ENCODE measurements at places on chromosomes 3 and 15. TPM values are rescaled to one million over a fixed set of nuclear protein-coding genes. Genes with fewer than 3 reads are reported as not detected.
A peak's percentile ranks its signal among the peaks of the same experiment; 100 is the strongest.

GOLGA8H gene
- 0.70 TPM for total RNA-seq

IL17RB gene
- 8.3 TPM for total RNA-seq

LCTL gene
- 1.8 TPM for total RNA-seq

DLL4 gene
- 0.35 TPM for total RNA-seq

GOLGA8G gene
- total RNA-seq = not detected

PRKAR2A gene
- 38.7 TPM for total RNA-seq

DNA sequence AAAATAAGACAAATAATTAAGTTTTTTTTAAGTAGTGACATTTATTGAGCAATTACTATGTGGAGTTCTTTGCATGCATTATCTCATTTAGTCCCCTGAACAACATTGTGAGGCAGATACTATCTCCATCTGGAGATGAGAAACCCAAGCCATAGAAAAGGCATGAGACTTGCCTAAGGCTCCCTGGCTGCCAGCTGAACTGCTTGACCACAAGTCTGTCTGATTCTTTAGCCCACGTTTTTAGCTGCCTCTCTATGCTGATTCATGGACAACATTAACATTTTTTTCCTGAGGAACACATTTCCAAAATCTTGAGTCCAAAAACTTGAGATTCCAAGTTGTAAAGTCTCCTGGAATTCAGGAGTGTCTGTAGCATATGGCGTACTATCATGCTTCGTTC is 263.6 kb upstream of the GOLGA6L4 start:
- no peaks in the 10 kb centered on the region for H3K4me1 ChIP-seq
- H3K4me3 ChIP-seq = no peak overlapping the region
- no peak for DNase-seq
- H3K27me3 ChIP-seq = no peaks in the 10 kb centered on the region

GRCh38 chr3:76122007-76122406 is 336.7 kb upstream of the ZNF717 start:
- H3K27ac ChIP-seq = no peak overlapping the region
- H3K36me3 ChIP-seq = no peaks in the 10 kb centered on the region
- no peaks in the 10 kb centered on the region for H3K27me3 ChIP-seq
- DNase-seq = no peak

DNA sequence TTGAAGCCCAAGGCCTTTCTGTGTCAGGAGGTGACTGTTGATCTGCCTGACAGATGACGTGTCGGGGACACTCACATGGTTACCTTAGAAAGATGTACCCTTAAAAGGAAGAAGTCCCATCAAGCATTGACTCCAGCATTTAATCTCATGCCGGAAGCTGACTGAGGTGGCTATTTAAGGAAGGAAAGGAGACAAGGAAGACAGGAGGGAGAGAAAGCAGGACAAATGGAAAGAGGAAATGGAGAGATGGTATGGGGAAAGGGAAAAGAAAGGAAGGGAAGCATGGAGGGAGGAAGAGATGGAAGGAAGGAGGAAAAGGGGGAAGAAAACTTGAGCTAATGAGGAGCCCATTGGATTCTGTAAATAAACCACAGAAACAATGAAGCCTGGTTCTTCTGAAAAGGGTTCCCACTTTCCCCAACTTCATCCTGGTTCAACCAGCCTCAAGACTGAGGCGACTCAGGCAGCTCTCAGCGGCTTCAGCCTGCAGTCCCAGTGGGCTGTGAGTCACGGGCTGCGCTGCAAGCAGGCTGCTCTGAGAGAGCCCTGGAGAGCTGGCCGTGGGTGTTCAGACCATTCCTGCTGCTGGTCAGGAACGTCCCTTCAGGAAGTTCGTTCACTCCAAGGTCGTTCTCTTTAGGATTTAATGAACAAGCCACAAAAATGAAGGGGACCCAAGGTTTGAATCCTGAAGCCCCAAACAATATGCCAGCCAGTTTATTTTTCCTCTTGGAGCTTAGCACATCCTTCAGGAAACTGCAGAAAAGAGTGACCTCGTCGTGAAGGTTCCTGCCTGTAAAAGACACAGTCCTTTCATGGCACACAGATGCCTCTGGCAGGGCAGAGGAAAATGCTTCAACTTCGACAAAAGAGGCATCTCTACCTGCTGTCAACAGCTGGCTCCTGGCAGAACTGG is 69.6 kb upstream of the THBS1 start:
- no peaks in the 10 kb centered on the region for H3K4me1 ChIP-seq
- no peaks in the 10 kb centered on the region for H3K27me3 ChIP-seq
- no peaks in the 10 kb centered on the region for H3K36me3 ChIP-seq
- no peak overlapping the region for H3K4me3 ChIP-seq
- DNase-seq = no peak
- no peak overlapping the region for H3K27ac ChIP-seq

- H3K36me3 ChIP-seq = no peaks in the 10 kb centered on the region
- no peak overlapping the region for H3K27ac ChIP-seq
- peak; percentile 26 for DNase-seq
- no peaks in the 10 kb centered on the region for H3K4me1 ChIP-seq
Measured at GRCh38 chr15:44028349-44028748, 166.7 kb downstream of the FRMD5 start.

- no peak overlapping the region for H3K27ac ChIP-seq
- DNase-seq = no peak
- no peaks in the 10 kb centered on the region for H3K36me3 ChIP-seq
- H3K27me3 ChIP-seq = peaks cover 78% of the 10 kb centered on the region
Measured at GRCh38 chr3:128480278-128480677, 12.7 kb downstream of the GATA2 start.

DNA sequence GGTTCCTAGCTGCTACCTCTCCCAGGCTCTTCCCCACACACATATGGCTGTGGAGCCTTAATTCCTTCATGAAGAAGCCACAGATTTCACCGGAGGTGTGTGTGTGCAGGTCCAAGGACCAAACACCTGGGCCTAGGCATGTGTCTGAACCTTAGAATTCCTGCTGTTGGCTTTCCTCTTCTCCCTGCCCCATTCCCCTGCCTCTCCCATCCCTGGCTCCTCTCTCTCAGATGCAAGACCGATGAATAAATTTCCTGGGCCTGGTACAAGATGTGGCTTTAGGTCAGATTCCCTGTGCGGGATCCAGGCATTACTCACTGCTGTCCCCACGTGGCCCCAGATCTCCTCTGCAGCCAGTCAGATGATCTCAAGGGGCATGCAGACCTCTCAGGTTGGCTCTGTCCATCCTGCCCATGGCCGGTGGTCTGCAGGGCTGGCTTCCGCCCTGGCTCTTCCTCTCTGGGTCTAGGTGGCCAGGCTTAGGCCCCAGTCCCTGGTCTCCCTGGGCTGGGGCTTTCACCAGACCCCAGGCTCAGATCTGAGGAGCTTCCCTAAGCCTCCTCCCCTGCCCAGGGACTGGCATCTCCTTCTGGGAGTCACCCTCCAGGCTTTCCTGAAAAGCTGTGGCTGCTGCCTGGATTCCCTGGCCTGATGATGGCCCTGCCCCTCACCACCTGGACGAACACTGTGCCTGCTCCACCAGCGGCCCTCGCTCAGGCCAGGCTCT is 20.5 kb downstream of the CCR9 start:
- no peaks in the 10 kb centered on the region for H3K27me3 ChIP-seq
- DNase-seq = peak; percentile 57
- no peak overlapping the region for H3K4me3 ChIP-seq
- H3K36me3 ChIP-seq = no peaks in the 10 kb centered on the region
- no peak overlapping the region for H3K27ac ChIP-seq

- H3K4me1 ChIP-seq = peaks cover 3% of the 10 kb centered on the region
- H3K27me3 ChIP-seq = no peaks in the 10 kb centered on the region
- no peak overlapping the region for H3K27ac ChIP-seq
- peak; percentile 41 for DNase-seq
- no peaks in the 10 kb centered on the region for H3K36me3 ChIP-seq
Measured at GRCh38 chr15:69536726-69537512, 84.3 kb downstream of the RPLP1 start.

DNA sequence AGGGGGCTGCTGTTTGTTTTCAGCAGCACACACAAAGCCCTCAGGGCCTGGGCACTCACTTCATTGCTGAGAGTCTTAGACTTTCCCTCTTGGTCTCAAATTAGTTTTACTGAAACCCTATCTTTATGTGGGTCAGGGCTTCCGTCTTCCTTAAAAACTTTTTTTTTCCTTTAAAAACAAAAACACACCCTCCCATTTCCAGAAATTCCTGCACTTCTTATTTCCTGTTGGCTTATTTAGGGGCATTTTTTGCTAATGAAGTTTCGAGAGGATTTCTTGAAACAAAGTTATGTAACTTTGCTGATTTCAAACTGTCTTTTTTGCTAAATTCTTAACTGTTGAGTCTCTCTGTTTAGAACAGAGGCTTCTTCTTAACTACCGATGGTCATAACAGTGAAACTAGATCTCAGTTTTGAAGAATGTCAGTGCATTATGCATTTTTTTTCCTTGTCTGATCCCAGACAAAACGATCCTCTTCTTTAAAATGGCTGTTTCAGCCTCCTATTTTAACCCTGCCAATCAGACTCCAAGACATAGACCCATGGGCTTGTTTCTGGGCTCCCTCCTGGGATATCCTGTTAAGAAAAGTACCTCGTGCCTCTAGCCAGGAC is 23.3 kb downstream of the ANAPC13 start:
- no peaks in the 10 kb centered on the region for H3K36me3 ChIP-seq
- H3K27me3 ChIP-seq = no peaks in the 10 kb centered on the region
- H3K4me3 ChIP-seq = peak overlapping the region; percentile 10
- DNase-seq = no peak

DNA sequence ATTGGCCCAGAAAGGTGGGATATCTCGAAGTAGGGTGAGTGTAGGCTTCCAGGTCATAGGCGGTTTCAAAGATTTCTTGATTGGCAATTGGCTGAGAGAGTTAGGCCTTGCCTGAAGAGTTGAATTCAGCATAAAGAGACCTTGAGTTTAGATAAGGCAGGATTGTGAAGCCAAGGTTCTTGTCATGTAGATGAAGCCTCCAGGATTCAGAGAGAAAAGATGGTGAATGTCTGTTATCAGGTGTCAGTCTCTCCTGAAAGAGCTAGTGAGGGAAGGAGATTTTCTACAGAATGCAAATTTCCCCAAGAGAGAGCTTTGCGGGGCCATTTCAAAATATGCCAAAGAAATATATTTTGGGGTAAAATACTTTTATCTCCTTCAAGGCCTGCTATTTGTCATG is 217.0 kb upstream of the TLE3 start:
- no peaks in the 10 kb centered on the region for H3K36me3 ChIP-seq
- no peak overlapping the region for H3K27ac ChIP-seq
- H3K4me3 ChIP-seq = no peak overlapping the region
- no peak for DNase-seq

GRCh38 chr3:124671106-124671505 is 59.1 kb upstream of the UMPS start:
- H3K4me3 ChIP-seq = no peak overlapping the region
- H3K27ac ChIP-seq = no peak overlapping the region
- H3K27me3 ChIP-seq = no peaks in the 10 kb centered on the region
- no peaks in the 10 kb centered on the region for H3K4me1 ChIP-seq

Data from H9 (cell line).